ENCODE measurements at places on chromosomes 2 and 18.

DNA sequence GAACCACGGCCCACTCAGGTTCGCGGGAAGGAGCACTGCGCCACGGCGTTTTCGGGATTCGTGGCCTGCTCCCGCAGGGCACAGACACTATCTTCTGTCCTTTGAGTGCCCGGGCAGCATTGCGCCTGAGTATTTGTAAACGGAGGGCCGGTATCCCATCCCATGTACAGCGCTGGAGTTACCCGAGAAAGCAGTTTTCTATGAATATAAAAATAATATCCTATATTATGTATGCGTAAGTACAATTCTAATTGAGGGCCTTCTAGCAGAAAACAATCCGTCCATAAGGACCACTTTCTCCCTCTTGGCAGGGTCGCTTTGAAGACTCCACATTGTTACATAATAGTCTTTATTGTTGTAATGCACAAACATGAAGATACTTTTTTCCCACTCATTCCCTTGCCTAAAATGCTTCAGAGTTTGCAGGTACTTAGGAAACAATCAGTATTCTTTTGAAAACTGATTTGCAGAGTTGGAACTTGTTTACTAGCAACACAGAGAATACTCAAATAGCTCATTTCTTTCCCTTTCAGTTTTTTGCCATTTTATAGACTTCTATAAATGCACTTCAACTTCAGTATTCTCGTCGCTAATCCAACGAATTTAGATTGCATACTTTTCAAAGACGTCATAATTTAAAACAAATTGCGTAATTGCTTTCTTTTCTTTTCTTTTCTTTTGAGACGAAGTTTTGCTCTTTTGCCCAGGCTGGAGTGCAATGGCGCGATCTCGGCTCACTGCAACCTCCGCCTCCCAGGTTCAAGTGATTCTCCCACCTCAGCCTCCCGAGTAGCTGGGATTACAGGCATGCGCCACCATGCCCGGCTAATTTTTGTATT lies 1.0 kb upstream of the REV1 start:
- DNase-seq = no peak

DNA sequence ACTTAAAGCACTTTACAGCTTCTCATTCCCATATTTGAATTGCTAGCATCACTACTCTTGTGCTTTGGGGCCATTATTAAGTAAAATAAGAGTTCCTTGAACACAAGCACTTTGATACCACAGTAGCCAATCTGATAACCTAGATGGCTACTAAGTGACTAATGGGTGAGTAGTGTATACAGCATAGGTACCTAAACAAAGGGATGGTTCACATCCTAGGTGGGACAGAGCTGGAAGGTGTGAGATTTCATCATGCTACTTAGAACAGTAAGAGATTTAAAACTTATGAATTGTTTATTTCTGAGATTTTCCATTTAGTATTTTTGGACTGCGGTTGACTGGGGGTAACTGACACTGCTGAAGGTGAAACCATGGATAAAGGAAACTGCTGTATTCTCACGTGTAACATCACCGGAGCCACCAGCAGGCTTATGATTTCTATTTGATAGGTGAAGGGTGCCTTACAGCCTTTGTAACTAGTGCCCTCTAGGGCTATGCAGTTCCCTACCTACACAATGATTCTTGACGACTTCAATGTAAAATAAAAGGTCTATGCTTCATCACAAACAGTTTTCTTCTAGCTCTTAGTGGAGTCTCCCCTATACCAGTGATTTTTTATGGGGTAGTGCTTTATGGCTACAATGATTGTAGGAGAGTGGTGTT lies 22.1 kb upstream of the CRIM1 start:
- no peak for DNase-seq

GRCh38 chr18:44683556-44683955 lies 2.9 kb downstream of the SETBP1 start:
- DNase-seq = no peak

DNA sequence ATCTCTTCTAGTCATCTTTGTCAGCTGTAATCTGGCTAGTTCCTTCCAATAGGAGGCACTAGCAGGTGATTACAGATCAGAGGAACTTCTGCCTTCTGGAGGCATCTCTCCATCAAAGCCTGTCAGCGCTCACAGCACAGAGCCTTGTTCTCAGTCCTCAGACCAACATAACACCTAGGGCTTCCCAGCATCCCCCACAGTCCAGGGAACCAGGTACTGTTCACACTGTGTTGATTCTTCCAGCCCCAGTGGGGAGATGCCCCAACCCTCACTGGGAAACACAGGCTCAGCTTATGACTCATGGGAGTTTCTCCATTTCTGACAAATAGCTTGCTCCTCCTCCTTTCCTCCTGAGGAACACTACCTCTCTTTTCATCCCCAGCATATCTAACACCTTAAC lies 601.7 kb downstream of the CBLN2 start:
- DNase-seq = no peak

DNA sequence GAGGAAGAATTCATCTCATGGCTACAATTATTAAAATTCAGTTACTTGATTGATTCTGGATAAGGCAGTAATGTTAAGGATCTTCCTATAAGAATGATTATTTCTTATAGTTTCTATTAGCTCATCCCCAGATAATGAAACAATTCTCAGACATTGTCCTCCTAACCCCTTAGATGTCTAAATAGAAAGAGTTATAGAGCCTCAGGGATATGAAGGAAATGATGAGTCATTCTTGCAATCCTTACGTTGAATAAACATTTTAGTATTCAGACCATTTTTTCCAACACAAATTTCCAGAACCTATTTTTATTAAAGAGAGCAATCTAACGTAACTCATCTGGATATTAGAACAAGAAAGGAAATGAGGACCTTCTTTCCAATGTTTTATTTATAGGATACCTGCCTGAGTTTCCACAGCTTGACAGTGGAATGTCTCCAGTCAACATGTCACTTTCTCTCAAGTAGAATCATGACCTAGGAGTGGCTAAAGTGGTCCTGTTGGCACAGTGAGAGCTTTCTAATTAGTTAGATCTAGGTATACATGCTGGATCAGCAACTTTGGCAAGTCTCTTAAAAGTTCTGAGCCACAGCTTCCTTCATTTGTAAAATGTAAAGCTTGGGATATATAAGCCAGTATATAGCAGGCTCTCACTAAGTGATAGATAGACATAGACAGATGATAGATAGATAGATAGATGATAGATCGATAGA lies 88.0 kb upstream of the RAB27B start:
- no peak for DNase-seq

GRCh38 chr18:11607906-11608305 lies 1.5 kb upstream of the SLC35G4 start:
- DNase-seq = no peak

GRCh38 chr2:168064011-168064998 lies 183.1 kb downstream of the STK39 start:
- DNase-seq = no peak

DNA sequence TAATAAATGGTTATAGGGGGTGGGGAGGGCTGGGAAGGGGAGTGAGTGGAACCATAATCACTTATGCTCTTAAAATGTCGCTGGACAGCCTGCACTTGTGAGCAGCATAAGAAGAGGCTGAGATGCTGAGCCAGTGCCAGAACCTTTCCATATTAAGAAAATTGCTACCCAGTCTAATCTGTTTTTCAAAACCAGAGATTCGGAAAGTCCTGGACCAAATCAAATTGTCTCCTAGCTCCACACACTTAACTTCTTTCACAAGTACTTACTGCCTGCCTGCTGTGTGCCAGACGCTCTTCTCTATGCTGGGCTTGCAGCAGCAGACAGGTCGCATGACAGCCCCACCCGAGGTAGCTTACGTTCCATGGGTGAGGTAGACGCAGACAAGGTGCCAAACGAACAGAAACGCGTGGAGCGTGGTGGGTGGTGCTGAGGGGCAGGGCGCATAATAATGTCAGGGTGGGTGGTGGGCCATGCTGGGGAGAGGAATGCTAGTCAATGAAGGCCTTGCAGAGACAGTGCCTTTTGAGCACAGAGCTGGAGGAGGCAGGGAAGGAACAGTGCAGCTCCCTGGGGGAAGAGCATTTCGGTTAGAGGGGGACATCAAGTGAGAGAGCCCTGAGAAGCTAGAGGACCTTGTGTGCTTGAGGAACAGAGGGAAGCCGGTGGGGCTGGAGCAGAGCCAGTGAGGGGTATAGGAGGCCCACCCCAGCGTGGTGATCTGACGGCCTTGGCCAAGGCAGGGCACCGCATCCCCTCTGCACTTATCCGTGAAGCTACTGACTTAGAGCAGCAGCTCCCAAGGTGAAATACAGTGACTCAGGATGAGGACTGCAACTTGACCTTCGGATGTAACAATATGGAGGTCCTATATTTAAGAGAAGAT lies 123.5 kb upstream of the DAPL1 start:
- DNase-seq = no peak

DNA sequence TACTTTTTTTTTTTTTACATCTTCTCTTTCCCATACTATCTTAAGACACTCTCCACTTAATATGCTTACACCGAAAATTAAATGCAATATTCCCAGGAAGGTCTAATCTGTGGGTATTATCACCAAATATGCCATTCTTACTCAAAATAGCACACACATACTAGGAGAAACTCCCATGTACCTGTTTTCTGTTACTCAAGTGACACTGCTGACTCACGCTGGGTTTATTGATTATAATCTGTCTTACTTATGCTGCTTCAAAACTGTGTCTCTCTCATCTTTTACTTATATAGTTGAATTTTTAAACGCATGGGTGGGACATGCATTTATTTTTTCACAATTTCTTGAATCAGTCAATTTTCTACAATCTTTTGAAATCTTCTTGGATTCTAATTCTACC lies 29.9 kb downstream of the MRPL19 start:
- DNase-seq = no peak
